ENCODE measurements at places on chromosomes 4 and X.

GRCh38 chr4:153506341-153507309 lies 40.5 kb downstream of the TMEM131L start:
- DNase-seq, result no peak

GRCh38 chr4:122701965-122702364 lies 30.5 kb upstream of the BBS12 start:
- DNase-seq, result no peak

DNA sequence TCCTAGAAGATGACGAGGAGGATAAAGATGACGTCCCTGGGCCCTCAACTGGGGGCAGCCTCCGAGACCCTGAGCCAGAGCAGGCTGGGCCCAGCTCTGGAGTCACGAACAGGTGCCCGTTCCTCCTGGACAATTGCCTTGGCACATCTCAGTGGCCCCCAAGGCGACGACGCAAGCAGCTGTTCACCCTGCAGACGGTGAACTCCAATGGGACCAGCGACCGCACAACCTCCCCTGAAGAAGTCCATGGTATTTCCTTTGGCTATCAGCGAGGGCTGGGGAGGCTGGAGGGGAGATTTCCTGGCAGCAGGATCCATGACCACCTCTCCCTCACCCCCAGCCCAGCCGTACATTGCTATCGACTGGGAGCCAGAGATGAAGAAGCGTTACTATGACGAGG lies 11.9 kb downstream of the USP11 start:
- DNase-seq, result no peak

- DNase-seq, result no peak
Measured at GRCh38 chrX:110399497-110399896, 40.8 kb downstream of the RTL9 start.

Data from T-cell (primary cell).